ENCODE measurements at places on chromosomes 7 and 10.

GRCh38 chr10:70403483-70404035 lies 386 bp upstream of the EIF4EBP2 start:
- DNase-seq: no peak

GRCh38 chr7:93142127-93142526 lies 6.1 kb downstream of the SAMD9L start:
- no peak for DNase-seq

- DNase-seq: no peak
These were observed 70.9 kb upstream of the CTBP2 start for GRCh38 chr10:125231116-125231812.

DNA sequence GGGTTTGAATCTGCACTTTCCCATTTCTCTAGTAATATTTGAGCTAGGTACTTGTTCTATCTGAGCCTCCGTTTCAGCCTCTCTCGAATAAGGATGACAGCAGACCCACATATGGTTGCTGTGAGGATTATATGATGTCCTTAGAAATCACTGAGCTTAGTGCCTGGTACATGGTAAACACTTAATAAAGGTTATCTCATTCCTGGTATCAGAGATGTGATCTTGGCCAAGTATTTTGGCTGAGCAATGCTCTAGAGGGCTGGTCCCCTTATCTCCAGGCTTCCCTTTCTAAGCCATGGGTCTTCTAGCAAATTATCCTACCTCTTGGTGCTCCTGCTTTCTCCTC lies 407 bp upstream of the MKRN1 start:
- no peak for DNase-seq

DNA sequence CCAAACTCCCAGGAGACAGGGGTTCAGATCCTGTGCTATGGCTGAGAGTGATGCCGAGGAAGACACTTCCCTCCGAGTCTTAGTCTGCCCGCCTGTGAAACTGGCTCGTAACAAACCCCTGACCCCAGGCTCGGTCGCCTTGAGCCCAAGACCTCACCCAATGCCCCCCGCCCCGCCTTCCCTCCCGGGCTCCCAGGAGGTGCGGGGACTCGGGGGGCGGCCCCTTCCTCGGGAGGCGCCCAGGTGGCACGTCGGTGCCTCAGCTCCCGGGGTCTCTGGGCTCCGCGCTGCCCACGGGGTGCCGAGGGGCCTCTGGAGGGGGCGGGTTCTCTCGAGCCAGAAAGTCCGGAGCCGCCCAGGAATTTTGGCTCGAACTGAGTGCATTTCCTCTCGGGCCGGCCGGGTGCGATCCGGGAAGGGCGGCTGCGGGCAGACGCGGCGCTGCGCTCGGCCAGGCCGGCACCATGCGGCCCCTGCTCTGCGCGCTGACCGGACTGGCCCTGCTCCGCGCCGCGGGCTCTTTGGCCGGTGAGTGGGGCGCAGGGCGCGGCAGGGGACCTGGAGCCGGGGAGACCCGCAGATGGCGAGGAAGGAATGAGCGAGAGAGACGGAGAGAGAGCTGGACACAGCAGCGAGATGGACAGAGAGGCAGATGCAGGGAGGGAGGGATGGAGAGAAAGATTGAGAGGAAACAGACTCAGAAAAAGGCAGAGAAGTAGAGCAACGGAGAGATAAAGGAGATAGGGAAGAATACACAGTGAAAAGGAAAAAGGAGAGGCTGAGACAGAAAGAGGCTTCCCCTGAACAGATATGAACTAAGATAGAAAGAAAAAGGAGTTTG lies at the start of gene PLAC9:
Gene PLAC9, plus strand, starts transcription at position 432 of the 841 bp plus-strand sequence. Its CDS starts 33 bp downstream, at position 465.
- no peak for DNase-seq

Measured in HuH-7 (cell line).